ENCODE measurements at places on chromosomes 2 and 18. TPM values are rescaled to one million over a fixed set of nuclear protein-coding genes. Genes with fewer than 3 reads are reported as not detected.
A peak's percentile ranks its signal among the peaks of the same experiment; 100 is the strongest.

- no peak overlapping the region for H3K4me3 ChIP-seq
- no peaks in the 10 kb centered on the region for H3K36me3 ChIP-seq
- no peak for DNase-seq
- no peak overlapping the region for H3K27ac ChIP-seq
- no peaks in the 10 kb centered on the region for H3K4me1 ChIP-seq
These were observed 59.2 kb downstream of the TWIST2 start for GRCh38 chr2:238906936-238907716.

The IL18R1 gene
- 10.4 TPM for total RNA-seq

DNA sequence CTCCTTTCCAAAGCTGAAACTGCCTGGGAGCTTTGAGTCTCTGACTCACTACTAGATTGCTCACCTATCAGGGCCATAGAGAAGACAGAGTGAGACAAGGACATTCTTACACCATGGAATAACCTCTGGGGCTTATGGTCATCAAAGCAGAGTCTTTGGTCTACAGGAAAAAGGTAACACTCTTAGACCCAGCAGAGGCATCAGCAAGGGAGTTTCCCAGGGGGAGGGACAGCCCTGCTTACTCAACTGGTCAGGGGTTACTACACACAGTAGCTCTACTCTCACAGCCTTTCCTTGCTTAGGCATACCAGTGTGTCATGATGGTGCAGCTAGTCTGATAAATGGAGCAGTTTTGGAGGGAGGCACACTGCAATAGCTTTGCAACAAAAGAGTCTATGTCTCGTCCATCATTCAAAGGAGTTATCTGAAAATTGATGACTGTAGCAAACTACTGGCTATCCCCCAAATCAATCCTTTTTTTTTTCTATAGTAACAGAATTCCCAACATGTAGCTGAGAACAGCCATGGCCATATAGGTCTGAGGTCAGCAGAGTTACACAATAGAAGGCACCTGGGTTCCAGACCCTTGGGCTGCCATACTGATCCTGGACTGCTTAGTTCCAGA, 22.4 kb upstream of the CD28 start:
- no peaks in the 10 kb centered on the region for H3K36me3 ChIP-seq
- no peaks in the 10 kb centered on the region for H3K27me3 ChIP-seq
- H3K27ac ChIP-seq = peak overlapping the region; percentile 72
- no peak for DNase-seq
- H3K4me1 ChIP-seq = no peaks in the 10 kb centered on the region
- H3K4me3 ChIP-seq = no peak overlapping the region

The CXCR1 gene
- not detected for total RNA-seq

GRCh38 chr2:109674894-109675534, 60.9 kb downstream of the SOWAHC start:
- H3K27ac ChIP-seq = no peak overlapping the region
- no peak for DNase-seq
- no peaks in the 10 kb centered on the region for H3K36me3 ChIP-seq
- H3K27me3 ChIP-seq = no peaks in the 10 kb centered on the region

The RMC1 gene
- 56.4 TPM for total RNA-seq

- no peak for DNase-seq
- H3K4me3 ChIP-seq = no peak overlapping the region
These were observed 81.0 kb downstream of the ZNF236 start for GRCh38 chr18:76903386-76903785.
